ENCODE measurements at places on chromosomes 6 and 20.

GRCh38 chr20:63639093-63639975 lies 12.4 kb upstream of the GMEB2 start:
- no peaks in the 10 kb centered on the region for H3K27me3 ChIP-seq
- H3K27ac ChIP-seq = peak overlapping the region; percentile 99
- H3K4me1 ChIP-seq = peaks cover 50% of the 10 kb centered on the region
- H3K36me3 ChIP-seq = peaks cover 2% of the 10 kb centered on the region
- peak; percentile 81 for DNase-seq
- peak overlapping the region; percentile 88 for H3K4me3 ChIP-seq

- H3K27ac ChIP-seq = no peak overlapping the region
- H3K36me3 ChIP-seq = no peaks in the 10 kb centered on the region
- H3K4me1 ChIP-seq = peaks cover 2% of the 10 kb centered on the region
Measured at GRCh38 chr6:166105341-166106075, 62.1 kb downstream of the TBXT start.

DNA sequence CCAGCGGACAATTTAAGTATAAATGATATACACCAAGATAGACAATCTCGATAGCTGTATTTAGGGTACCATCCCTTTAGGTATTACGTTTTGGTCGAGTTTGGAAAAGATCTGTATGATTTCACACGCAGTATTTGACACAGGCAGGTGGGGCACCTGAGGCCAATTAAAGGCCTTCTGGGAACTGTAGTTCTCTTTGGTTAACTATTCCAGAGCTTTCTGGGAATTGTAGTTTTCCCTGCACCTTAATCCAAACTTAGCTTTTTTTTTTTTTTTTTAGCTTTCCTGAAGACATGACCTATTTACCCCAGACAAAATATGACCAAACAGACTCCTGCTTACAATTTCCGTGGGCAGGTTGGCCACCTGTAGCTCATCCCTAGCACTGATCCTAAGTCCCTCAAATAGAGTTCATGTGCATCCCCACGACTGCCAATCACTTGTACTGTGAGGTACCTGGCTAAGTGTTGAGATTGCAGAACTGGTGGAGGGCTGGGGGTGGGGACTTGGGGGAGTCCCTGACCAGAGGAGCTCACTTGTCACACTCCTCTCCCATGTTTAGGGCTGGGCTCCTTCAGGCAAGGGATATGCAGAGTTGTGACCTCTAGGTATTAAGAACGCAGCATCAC lies 999 bp upstream of the EHMT2 start:
- peak; percentile 48 for DNase-seq
- H3K27ac ChIP-seq = peak overlapping the region; percentile 89
- peaks cover 3% of the 10 kb centered on the region for H3K36me3 ChIP-seq

- no peak overlapping the region for H3K27ac ChIP-seq
- no peak overlapping the region for H3K4me3 ChIP-seq
- no peak for DNase-seq
- H3K36me3 ChIP-seq = no peaks in the 10 kb centered on the region
Measured at GRCh38 chr6:158894193-158894592, 75.0 kb upstream of the EZR start.

GRCh38 chr6:63441266-63441956 lies 121.6 kb upstream of the LGSN start:
- no peaks in the 10 kb centered on the region for H3K36me3 ChIP-seq

DNA sequence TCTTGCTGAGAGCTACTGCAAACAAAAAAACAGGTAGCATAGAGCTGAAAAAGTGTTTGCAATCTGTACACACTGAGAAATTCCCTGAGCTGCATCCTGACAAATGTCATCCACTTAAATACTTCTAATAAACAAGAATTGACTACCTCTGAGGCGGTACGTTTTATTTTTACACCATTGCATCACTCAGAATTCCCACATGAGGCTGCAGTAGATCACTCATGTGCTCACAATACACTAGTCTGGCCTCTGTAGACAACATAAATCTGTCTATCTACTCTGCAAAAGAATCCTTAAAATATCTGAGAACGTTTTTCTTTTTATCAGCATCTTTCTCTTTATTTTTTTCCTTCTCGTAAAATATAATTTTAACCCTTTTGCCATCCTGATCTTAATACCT lies 661.4 kb downstream of the EPHA7 start:
- H3K4me1 ChIP-seq = no peaks in the 10 kb centered on the region
- no peak overlapping the region for H3K27ac ChIP-seq
- H3K4me3 ChIP-seq = no peak overlapping the region
- no peaks in the 10 kb centered on the region for H3K36me3 ChIP-seq
- DNase-seq = no peak
- no peaks in the 10 kb centered on the region for H3K27me3 ChIP-seq

Data from activated naive CD4-positive, alpha-beta T cell treated with anti-CD3 and anti-CD28 coated beads for 36 hours (primary cell).